Effector memory CD8-positive, alpha-beta T cell (primary cell): ENCODE measurements at places on chromosomes 2 and 18.

DNA sequence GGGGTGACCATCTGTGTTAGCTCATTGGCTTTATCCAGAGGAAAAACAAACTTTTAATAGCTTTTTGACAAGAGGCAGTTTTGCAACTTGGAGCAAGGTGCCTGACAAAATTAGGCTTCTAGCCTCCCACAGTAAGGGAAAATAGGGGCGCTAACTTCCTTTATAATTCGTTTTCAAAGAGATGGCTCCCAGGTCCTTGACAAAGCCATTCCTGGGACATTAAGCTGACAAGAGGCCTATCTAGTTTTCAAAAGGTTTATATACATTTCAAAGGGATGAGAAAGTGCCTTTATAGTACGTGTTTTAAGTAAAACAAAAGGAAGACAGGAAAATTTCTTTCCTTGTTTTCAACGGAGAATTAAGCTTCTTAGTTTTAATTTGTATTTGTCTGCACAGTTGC lies 159.4 kb upstream of the GCFC2 start:
- no peaks in the 10 kb centered on the region for H3K4me1 ChIP-seq
- no peak for DNase-seq
- H3K27me3 ChIP-seq, result no peaks in the 10 kb centered on the region
- H3K36me3 ChIP-seq, result no peaks in the 10 kb centered on the region

DNA sequence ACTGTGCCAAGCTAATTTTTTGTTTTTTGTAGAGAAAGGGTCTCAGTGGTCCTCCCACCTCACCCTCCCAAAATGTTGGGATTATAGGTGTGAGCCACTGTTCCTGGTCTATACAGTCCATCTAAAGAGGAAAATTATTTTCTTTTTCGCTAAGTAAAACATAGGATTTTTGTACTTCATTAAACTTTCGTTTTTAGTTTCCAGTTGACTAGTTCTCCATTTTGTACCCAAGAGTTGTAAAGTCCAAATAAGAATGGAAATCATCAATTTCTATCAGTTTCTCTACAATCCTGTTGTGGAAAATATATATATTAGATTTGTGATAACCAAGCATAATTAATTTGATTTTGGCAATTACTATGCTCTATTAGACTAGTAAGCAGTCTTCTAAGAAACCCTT lies 156.4 kb downstream of the BABAM2 start:
- peaks cover 4% of the 10 kb centered on the region for H3K36me3 ChIP-seq
- DNase-seq, result no peak
- no peak overlapping the region for H3K4me3 ChIP-seq
- H3K27ac ChIP-seq, result no peak overlapping the region
- H3K4me1 ChIP-seq, result no peaks in the 10 kb centered on the region

- no peak overlapping the region for H3K27ac ChIP-seq
- H3K36me3 ChIP-seq, result peaks cover 3% of the 10 kb centered on the region
- no peak for DNase-seq
These were observed 303.1 kb downstream of the SS18 start for GRCh38 chr18:25787276-25787675.

GRCh38 chr2:226256237-226256636 lies 543.4 kb downstream of the IRS1 start:
- H3K36me3 ChIP-seq, result no peaks in the 10 kb centered on the region
- no peak for DNase-seq
- H3K27ac ChIP-seq, result no peak overlapping the region
- no peak overlapping the region for H3K4me3 ChIP-seq
- H3K27me3 ChIP-seq, result no peaks in the 10 kb centered on the region
